ENCODE measurements at places on chromosomes 1 and 21.

DNA sequence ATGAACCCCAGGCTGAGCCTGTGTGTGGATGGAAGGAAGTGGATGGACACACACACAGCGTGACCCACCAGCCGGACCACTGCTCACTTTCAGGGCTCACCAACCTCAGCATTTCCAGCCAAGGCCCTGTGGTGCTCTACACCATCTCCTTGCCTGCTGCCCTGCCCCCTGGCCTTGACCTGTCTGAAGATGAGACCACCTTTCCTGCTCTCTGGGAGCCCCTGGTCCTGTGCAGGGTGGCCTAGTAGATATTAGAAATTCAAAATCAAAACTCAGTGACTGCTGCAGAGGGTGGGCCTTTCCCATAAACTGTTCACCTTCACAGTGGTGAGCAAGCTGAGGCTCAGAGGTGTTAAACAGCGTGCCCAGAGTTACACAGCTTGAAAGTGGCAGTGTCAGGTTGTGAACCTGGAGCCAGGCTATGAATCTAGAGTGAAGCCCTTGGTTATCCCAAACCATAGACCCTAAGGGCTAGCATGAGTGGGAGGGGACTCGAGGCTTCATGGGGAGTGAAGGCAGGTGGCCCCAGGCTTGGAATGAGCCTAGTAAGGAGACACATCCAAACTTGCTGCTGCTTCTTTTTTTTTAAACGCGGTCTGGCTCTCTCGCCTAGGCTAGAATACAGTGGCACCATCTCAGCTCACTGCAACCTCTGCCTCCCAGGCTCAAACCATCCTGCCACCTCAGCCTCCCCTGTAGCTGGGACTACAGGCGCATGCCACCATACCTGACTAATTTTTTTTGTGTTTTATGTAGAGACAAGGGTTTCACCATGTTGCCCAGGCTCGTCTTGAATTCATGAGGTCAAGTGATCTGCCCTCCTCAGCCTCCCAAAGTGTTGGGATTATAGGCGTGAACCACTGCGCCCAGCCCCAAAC is 41.5 kb downstream of the MAN1C1 start:
- no peak for DNase-seq

DNA sequence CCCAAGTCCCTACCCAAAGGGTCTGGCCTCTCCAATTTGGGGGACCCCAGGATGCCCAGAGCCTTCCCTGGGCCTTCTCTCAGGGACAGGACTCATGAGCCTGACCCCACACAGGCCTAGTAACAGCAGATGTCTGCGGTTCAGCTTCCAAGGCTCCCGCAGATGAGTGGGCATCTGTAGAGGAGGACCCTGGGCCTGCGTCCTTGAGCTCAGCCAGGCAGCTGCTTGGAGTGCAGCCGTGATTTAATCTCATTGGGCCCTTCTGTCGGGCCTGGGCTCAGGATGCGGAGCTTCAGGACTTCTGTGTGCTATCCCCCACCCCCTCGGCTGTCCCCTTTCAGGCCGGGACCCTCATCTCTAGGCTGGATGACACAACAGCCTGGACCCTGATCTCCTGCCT is 35.4 kb downstream of the IGSF21 start:
- no peak for DNase-seq

DNA sequence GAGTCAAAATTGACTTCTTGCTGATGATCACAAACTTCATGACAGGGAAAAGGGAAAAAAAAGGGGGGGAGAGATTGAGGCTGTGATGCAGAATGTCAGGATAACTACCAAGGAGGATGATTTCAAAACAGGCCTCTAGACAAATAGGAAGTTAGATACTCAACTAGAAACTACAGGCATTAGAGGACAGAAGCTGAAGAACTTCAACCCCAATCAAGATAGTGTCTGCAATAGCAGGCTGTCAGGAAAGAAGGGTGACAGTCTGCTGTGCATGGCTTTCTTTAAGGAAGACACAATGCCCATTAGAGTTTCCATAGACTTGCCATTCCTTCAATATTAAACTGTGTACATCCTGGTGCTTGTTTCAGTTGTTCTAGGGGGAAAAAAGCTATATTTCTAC is 257.2 kb downstream of the TTLL7 start:
- DNase-seq: no peak

DNA sequence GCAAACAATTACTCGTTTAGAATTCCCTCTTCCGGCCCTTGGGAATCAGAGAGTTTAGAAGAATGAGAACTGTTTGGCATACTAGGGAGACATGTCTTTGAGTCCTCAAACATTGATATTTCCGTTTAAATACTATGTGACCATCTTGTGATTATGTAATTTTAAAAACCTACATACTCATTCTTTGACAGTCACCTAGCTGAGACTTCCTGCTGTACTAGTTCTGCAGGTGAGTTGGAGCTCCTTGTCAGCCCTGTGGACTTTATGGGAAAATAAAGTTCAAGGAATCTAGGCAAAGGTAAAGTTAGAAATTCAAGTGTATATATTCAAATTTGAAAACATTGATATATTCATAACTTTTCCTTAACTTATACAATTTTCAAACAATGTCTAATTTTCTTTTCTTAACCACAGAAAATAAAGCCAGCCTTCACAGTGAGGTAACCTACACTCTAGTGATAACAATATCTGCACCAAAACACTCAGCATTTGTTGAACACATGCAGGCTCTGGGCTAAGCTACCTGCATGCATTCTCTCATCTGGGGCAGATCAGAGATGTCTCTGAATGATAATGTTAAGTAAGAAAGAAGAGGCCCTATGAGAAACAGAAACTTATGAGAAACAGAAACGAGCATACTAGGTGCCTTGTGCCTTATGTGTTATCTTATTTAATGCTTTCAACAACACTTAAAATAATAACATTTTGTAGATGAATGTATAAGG is 67.0 kb upstream of the BACE2 start:
- DNase-seq: no peak

DNA sequence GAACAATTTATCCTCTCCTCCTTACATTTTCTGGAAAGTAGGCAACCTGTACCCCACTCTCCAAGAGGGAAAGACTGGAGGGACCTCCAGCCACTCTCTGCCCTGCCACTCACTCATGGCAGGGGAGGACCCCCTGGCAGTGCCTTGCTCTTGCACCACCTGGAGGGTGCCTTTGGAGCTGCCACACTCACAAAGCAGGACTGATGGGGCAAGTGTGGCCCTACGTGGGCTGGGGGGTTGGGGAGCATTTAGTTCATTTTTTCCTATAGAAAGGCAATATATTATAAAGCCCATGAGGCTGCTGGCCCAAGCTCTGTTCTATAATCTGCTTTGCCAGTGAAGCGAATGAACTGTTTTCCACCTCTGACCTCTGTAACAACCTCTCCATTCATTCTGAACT is 50.3 kb downstream of the GPR161 start:
- DNase-seq: no peak

GRCh38 chr1:169491845-169492281 is 6.1 kb upstream of the SLC19A2 start:
- DNase-seq: no peak

- DNase-seq: no peak
Observed at GRCh38 chr1:9755441-9755995, 68.2 kb downstream of the CLSTN1 start.

DNA sequence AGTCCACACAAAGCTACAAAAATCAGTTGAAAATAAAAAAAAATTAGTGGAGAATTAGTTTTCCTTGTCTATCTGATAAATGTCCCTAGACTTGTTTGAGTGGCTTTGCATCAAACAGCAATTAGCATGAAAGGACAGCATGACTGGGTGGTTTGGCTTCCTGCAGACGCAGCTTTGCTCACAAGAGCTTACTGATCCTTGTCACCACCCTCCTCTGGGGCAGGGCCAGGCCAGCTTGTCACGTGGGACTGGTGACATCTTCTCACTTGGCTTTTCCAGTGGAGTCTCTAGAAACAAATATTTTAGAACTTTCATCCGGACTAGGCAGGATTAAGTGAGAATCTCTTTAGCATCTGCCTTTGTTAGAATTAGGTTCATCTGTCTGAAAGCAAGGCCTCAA is 76.0 kb upstream of the OLIG2 start:
- DNase-seq: no peak

- no peak for DNase-seq
Observed at GRCh38 chr1:160949881-160950280, 4.7 kb downstream of the ITLN2 start.

DNA sequence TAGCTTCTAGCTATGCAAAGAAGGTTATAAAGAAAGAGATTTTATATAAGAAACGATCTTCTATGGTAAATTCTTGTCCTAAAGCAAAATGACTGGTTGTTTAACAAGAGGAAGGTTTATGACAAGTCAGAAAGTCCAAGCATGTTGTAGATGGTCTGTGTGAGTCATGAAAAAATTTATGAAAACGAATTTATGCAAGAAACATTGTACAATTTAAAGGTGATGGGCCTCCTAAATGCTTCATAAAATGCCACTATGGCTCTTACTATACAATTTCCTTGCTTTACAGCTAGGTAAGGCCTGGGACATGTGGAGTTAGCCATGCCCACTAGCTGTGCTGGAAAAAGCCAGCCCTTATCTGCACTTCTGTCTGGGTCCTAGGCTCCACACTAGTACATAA is 125.4 kb downstream of the PTGER3 start:
- no peak for DNase-seq

GRCh38 chr1:28190337-28190979 is 14.0 kb upstream of the PTAFR start:
- no peak for DNase-seq

- DNase-seq: no peak
Observed at GRCh38 chr1:25878690-25879089, 3.2 kb upstream of the PAQR7 start.

DNA sequence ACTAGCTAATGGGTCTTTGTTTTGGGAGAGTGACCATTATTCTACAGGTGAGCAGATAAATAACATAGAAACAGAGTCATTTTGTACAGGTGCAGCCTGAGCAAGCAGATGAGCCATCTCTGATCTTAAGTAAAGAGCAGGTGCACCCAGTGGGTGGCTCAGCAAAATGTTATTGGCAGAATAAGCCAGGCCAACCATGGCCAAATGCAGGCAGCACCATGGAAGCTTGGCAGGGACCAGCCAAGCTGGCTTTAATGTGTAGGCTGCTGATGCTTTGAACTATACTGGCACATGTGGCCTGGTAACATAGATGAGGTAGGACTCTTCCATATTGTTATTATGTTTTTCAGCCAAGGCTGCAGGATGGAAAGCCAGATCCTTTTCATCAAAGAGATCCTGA is 553.3 kb upstream of the ZRANB2 start:
- DNase-seq: no peak

DNA sequence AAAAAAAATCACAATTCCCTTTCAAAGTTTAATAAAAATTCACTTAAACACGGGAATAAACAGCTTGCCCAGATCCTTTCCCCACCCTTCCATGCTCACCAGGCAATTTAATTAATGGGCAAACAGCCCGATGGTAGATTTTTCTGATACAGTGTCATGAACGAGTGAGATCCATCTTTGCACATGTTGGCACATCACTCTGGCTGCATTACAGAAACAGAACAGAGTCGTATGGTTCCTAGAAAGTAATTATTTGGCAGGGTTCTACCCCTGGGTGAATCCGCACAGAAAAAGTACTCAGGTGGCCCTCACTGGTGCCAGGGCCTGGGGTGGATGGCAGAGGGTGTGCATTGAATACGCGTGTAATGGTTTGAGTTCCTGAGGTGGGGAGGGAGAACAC is 24.6 kb upstream of the OVAAL start:
- no peak for DNase-seq

DNA sequence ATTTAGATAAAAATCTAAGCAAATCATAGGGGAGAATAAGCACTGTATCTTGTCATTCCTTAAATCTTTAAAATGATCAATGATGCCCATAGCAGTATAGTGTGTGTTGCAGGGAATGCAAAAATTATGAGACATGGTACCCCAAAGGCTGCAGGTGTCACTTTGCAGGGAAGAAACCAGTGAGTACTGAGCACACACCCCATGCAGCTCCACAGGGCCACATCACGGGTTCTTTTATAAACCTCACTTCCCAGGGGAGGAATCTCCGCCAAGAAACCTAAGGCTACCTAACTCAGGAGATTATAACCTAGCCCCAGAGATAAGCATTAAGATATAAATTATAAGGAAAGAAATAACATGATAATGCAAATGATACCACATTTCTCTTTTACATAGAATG is 115.6 kb downstream of the APP start:
- DNase-seq: no peak

DNA sequence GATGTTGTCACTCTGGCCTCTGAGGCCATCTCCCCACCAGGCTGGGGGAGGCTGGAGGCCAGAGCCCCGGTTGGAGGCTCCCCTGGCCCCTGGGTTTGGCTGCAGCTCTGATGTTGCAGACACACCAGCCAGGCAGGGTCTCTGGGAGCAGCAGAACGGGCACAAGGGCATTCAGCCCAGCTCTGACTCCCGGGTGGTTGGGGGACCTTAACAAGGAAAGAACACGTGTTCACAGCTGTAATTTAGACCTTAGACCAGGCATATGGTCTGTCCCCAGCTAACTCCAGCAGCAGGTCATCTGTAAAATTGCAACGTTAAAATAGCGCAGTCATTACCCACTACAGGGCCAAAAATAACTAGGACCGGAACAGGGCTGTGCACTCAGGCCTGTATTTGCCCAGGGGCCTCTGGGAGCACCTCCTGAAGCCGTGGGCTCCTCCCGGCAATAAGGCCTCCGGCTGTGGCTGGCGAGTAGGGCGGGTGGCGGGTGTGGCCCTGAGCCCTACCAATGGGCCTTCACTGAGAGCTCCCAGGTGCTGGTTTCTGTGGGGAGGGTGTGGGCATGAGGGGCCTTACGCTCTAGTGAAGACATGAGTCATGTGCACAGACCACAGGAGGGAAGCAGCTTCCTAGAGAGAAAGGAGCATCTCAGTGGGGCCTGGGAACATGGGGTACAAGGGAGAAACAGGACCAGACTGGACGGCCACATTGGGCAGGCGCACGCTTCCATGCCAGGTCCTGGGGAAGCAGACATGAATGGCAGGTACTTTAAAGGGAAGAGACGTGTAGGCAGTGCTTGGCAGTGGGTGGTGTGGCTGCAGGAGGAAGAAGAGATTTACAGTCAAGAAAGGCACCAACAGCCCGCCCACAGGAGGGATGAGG is 6.1 kb downstream of the LDLRAP1 start:
- peak; percentile 50 for DNase-seq

- DNase-seq: no peak
Observed at GRCh38 chr1:235782601-235783000, 84.1 kb downstream of the LYST start.

- no peak for DNase-seq
Observed at GRCh38 chr1:240338837-240339236, 247.2 kb downstream of the FMN2 start.

DNA sequence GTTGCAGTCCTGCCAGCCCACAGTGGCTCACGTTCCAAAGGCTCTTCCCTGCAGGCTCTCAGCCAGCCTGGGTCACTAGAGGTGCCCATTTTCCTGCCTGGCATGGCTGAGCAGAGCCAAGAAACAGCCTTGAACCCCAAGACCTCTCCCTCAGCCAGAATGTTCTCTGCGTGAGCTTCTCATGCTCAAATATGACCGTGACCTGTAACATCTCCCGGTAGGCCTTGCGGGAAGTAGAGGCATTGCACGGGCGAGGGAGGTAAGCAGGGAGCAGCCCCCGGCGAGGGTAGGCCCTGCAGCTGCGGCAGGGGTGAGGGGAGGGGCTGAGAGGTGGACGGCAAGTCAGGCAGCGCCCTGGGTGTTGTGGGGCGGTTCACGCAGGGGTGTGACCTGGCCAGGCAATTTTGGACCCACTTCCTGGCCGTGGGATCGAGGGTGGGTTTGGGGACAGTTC is 20.0 kb downstream of the RRP1 start:
- no peak for DNase-seq

GRCh38 chr1:167790117-167790516 is 68.3 kb downstream of the MPZL1 start:
- no peak for DNase-seq

- DNase-seq: no peak
Observed at GRCh38 chr1:34794001-34794789, 1.4 kb downstream of the GJA4 start.

GRCh38 chr1:154960446-154961136 is 991 bp downstream of the PYGO2 start:
- DNase-seq: no peak

Data from stimulated activated CD8-positive, alpha-beta memory T cell treated with anti-CD3 and anti-CD28 coated beads, Interleukin-15, amount 100 ng/mL, for 24 hours (primary cell).